ENCODE measurements at places on chromosomes 7 and 10.

GRCh38 chr10:62352356-62352970 lies 21.7 kb upstream of the ZNF365 start:
- no peak for DNase-seq

DNA sequence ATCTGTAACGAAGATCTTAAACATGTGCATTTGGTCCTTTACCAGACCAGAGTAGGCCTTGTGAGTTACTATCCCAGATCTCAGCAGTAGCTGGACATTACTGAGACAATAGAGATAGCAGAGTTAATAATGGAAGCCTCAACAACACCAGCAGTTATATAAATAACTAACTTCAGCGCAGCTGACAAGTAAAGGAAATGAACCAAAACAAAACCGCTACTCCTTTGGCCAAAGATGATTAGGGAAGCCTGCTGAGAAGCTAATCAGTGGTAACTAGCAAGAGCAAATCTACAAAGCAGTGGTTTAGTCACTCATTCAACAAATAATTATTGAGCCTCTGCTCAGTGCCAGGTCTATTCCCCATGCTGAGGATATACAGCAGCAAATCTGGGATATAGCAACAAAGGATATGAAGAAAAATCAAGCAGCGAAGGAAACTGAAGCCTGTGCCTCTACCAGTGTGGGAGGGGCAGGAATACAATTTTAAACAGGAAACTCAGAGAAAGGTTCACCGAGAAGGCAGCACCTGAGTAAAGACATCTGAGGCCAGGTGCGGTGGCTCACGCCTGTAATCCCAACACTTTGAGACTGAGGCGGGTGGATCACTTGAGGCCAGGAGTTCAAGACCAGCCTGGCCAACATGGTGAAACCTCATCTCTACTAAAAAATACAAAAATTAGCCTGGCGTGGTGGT lies 103.6 kb downstream of the ELMO1 start:
- no peak for DNase-seq

DNA sequence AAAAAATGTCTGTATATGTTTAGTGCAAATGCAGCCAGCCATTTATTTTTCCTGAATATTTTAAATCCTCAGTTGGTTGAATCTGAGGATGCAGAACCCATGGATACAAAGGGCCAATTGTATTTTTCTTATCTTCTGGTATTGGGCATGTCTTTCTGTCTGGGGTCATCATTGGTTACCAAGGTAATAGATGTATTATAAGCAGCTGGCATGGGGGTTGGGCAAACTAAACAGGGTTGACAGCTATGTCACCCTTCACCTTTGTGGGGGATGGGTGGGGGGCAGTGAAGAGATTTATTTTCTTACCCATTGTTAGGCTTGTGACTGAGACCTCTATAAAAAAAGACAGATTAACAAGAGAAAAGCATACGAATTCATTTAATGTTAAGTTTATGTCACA lies 38.8 kb downstream of the CDHR3 start:
- no peak for DNase-seq

DNA sequence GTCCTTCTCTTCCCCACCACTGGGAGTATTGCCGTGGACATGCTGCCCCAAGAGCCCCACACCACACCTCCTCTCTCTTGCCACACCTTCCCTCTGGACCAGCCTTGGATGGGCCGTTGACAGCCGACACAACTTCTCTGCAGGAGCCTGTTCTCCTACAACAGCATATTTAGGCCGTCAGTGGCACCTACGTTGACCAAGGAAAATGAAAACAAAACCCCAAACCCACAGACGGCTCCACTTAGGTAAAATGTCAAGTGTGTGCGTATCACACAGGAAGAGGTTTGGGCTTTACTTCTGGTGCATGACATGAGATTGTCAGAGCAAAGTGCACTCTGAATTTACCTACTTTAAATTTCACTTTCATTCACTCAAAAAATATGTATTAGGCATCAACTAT lies 246.6 kb downstream of the ZMYND11 start:
- no peak for DNase-seq

DNA sequence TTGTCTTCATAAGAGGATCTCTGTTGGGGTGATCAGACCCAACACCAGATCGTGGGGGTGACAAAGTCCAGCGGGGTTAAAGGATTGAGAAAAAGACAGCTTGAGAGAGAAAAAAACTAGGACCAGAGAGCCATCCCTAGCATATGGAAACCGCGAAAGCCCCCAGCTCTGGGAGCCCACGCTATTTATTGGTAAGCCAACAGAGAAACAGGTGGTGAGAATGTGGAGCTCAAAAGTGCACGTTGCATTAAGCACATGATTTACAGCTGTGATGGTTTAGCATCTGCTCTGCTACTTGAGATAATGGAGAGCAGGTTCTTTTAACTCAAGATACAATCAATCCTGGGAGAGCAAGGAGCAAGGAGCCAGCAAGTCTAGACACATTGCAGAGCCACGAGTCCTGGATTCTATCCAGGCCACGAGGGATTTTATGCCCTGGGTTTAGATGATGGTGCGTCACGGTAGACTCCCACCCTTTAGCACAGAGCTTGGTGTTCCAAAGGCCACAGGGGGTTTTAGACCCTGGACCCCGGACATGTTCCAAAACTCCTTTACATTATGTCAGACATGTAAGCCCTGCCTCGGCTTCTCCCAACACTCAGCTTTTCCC lies 755.2 kb upstream of the SORCS1 start:
- DNase-seq, result no peak

GRCh38 chr10:43120929-43121314 lies 17.3 kb upstream of the CSGALNACT2 start:
- DNase-seq, result no peak

- no peak for DNase-seq
Observed at GRCh38 chr10:112689327-112690072, 242.5 kb downstream of the VTI1A start.

GRCh38 chr7:99191869-99192596 lies 15.9 kb downstream of the KPNA7 start:
- no peak for DNase-seq

DNA sequence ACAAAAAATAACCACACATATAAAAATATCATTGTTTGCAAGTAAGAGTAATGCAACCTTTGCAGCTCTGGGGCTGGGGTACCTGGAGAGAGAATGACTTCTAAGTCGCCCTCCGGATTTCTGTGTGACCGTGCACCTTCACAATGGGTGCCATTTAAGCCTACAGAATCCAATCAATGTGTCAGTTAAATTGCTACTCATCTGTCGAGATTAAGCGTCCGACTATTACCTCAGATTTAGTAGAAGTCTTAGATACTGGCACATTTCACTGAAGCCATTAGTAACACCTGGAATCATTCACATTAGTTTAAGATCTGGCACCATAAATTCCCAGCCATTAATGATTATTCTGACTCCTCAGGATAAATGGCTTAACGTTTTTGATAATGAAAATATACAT lies 507.3 kb upstream of the MGMT start:
- DNase-seq, result no peak

GRCh38 chr7:102287981-102288278 lies 1.3 kb downstream of the SH2B2 start:
- DNase-seq, result no peak

Measured in NCI-H1092 (cell line).